ENCODE measurements at places on chromosomes 11 and 22. TPM values are rescaled to one million over a fixed set of nuclear protein-coding genes. Genes with fewer than 3 reads are reported as not detected.

KRTAP5-2 gene
- not detected for total RNA-seq

FZD4 gene
- total RNA-seq, result 11.1 TPM

MIAT gene
- total RNA-seq, result 0.33 TPM

SLC22A6 gene
- total RNA-seq, result not detected

CNIH2 gene
- 9.3 TPM for total RNA-seq
